ENCODE measurements at places on chromosomes 4 and X.

GRCh38 chr4:4216648-4217047 lies 10.1 kb downstream of the OTOP1 start:
- peak; percentile 42 for DNase-seq

GRCh38 chr4:98565681-98566301 lies 92.6 kb downstream of the TSPAN5 start:
- no peak for DNase-seq

DNA sequence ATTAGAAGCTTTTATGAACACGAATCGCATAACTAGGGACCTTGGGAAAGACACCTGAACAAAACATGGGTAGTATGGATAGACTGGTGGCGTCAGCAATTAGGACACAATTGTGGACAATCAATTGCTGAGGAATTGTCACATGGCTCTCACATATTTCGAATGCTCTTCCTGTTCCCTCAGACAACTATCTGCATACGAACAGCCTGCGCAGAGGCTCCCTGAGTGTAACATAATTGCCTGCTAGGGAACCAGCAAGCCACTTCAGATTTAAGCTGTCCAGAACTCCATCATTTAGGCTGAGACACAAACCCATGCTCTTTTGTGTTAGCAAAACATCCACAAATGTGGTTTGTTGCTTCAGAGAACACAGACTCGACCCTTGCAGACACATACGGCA lies 160.8 kb downstream of the MGST2 start:
- DNase-seq: no peak

DNA sequence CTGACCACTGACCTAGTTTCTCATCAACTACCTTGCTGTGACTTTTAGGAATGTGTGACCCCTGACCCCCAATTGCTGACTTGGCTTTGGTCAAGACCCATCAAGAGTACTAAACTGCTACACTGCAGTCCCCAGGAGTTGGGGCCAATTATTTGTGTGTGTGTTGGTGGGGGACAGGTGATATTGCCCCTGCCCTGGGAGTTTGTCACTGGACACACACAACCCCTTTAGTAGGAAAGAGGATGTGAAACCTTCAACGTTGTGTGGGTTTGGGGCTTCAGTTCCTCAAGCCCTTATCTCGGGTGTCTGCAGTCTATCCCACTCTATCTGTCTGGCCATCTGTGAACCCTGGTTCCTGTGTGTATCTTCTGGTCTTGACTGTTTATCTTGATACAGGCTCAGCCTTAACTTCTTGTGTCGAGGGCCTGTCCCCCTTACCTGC lies 6.5 kb downstream of the SASH3 start:
- no peak for DNase-seq

- no peak for DNase-seq
These were observed 276.8 kb downstream of the ZNF674 start for GRCh38 chrX:46268412-46268811.

DNA sequence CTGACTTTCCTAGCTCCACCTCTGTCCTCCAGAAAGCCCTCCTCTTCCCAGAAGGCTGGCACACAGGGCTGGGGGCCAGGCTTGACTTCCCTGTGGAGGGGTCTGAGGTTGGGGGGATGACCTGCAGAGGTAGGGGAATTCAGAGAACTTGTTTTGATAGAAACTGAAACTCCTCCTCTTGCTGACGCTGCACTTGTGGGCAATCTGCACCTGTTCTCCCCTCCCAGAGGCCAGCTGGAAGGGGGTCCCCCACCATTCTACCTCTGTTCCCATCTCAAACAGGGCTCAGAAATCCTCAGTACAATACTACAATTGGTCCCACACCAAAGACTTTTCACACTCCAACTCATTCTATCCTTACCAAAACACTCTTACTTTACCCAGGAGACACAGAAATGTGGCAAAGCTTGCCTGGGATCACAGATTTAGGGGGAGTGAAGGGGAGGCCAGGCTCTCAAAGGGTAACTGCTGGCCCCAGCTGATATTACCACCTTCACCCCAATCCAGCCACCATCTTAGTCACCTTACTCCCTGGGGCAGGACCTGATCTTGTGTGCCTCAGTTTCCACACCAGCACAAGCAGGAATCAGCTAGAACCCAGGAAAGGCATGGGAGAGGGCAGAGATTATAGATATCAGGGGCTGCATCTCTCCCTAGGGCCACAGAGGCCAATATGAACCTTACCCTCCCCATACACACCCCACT lies 18.5 kb downstream of the OTUD5 start:
- no peak for DNase-seq

GRCh38 chrX:85808217-85808616 lies 239.1 kb downstream of the CHM start:
- DNase-seq: no peak

- no peak for DNase-seq
These were observed 256.2 kb upstream of the GPR101 start for GRCh38 chrX:137290011-137290410.

GRCh38 chrX:14865201-14865600 lies 7.7 kb downstream of the FANCB start:
- DNase-seq: peak; percentile 7

- peak; percentile 79 for DNase-seq
These were observed 27.7 kb downstream of the FBXO8 start for GRCh38 chr4:174255786-174256185.

DNA sequence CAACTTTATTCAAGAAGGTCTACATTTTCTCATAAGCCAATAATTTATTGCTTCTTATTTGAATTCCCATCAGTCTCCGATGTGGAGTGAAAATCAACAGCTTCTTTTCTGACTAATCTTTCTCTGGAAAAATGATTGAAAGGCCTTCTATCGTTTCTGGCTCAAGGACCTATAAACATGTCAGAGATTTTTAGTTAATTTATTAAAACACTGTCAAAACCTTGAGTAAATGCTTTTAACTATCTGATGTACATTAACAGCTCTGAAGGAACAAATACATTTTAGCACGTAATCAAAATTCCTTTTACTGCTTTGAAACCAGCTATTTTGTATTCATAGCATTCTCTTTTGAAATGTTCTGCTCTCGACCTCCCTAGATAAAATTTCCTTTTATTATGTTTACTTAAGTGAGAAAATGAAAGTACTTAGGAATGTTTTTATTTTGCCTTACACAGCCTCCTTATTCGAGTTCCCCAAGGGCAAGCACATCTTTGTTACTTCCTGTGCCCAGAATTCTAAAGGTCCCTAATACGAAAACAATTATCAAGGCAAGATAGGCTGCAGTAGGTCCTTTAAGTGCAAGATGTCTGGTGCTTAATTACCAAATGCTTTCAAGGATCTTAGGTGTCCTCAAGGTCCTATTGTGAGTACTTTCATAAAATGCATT lies 3.1 kb upstream of the ZFX start:
- peak; percentile 32 for DNase-seq

GRCh38 chrX:130915302-130915701 lies 12.3 kb upstream of the ENOX2 start:
- DNase-seq: peak; percentile 28

- DNase-seq: peak; percentile 30
These were observed 75.9 kb upstream of the RPL34 start for GRCh38 chr4:108544481-108544880.
